ENCODE measurements at places on chromosomes 1 and 21.

DNA sequence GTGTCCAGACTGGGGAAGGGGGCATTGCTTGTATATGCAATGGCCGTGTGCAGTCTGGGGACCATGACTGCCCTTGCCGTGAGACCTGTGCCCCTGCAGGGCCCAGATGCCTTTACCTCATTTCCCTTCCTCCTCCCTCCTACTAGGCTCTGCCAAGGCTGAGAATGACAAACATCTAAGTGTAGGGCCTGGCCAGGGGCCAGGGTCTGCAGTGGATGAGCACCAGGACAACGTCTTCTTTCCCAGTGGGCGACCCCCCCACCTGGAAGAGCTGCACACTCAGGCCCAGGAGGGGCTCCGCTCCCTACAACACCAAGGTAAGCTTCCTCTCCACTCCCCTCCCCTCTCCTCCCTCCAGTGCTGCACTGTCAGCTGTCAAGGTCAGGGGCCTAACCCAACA is 49.5 kb downstream of the YARS1 start:
- no peak for DNase-seq

DNA sequence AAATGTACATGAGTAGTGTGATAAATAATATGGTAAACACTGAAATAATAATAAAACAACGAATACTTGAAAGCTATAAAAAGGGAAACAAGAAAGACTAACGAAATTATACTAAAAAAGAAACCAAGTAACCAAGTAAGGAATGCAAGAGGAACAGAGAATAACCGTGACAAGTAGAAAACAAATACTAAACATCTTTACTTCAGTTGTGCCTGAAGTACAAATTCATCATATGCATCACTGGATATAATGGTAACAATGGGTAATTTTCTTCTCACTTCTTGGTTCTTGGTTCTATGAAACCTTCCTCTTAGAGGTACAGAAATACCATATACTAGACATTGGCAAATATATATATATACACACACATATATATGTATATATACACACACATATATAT is 1093.6 kb upstream of the B3GALT2 start:
- DNase-seq, result no peak

DNA sequence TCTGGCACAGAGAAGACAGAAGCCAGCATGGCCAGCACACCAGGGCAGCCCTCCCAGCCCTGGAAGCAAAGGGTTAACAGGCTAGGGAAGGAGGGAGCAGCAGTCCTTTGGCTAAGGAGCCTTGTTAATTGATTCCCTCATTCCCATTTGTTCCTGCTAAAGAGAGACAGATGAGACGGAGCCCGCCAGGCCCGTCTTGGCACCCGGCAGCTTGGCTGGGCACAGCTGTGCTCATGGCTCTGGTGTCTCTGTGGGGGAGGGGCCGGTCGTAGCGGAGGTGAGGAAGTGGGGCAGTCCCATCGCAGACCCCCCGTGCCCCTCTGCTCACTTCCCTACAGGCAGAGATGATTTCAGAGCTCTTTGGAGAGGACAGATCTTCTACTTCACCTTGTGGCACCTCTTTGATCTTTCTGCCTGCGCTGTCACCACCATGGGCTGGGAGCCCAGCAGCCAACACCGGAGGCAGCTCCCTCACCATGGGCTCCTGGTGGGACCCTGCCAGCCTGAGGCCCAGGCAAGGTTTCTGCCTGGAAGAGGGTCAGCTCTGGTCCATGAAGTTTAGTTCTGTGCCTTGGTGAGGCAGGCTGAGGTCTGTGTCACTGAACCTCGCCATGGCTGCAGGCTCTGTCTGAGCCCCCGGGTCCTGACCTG is 38.0 kb downstream of the FOXO6 start:
- DNase-seq, result no peak

GRCh38 chr1:230104395-230105244 is 37.6 kb downstream of the GALNT2 start:
- DNase-seq, result peak; percentile 90

GRCh38 chr1:152585586-152585985 is 5.3 kb upstream of the LCE3D start:
- no peak for DNase-seq

GRCh38 chr1:228548788-228549187 is 61.6 kb downstream of the RNF187 start:
- no peak for DNase-seq

DNA sequence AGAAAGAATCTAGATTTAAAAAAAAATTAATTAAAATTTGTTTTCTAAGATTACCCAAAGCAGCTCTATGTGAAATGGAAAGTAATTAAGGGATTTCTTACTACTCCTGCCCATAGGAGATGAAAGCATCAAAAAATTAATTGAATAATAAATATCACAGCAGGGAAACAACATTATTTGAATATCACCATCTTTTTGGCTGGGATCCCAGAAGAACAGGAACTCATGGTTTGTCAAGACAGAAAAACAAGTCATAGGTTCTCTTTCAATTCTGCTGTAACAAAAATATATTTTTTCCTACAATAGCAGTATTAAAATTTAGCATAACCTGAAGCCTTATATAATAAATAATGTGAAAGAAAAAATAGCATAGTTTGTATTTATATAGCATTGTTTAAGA is 1713.4 kb downstream of the NCAM2 start:
- no peak for DNase-seq

DNA sequence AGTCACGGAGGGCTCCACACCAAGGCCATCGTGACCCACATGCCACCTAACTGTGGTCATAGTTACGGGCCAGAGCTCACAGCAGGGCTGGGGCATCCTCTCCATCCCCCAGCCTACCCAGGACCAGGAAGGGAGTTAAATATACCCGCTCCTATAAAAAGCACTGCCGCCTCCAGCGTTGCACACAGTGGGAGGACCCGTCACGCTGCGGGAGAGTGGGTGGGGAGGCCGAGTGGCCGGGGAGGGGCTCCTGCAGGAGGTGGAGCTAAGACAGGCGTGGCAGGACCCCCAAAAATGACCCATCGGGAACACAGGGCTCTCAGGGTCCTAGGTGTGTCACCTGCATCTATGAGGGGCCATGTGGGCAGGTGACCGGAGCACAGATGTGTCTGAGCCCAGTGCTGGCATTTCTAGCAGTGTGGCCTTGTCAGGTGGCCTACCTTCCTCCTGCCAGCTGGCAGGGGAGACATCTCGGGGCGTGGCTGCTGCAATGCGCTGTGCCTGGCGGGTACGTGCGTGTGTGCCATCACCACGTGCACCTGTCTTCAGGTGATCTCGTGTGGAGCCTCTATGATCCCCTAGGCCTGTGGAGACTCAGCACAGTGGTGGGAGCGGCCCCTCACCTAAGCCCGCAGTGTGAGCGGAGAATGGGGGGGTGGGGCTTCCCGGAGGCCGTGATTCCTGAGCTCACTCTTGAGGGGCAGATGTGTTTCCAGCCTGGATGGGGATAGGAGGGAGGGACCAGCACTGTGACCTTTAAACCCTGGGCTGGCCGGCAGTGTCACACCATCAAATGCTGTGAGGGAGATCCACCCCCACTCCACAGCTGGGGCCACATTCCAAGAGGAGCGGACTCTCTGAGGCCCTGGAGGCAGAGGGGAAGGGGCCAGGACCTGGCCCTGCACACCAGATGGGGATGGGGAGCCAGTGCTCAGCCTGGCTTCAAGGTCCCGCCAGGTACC is 17.7 kb downstream of the AGRN start:
- DNase-seq, result no peak

GRCh38 chr21:21101911-21102310 is 103.7 kb downstream of the NCAM2 start:
- peak; percentile 48 for DNase-seq

DNA sequence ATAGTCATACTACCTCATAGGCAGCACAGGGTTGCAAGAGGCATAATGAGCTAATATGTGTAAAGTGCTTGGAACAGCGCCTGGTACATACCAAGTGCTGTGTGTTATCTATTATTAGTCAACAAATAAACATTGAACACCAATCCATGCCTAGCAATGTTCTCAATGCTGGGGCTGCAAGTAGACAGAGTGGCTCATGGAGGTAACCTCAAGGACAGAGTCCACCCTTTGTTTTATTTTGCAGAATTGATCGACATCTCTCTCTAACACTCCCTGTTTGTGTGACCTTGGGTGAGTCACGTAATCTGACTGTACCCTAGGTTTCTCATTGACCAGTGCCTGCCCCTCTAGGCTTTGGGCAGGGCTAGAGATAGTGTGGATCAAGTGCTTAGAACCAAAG is 164.0 kb upstream of the KLHDC7A start:
- no peak for DNase-seq

DNA sequence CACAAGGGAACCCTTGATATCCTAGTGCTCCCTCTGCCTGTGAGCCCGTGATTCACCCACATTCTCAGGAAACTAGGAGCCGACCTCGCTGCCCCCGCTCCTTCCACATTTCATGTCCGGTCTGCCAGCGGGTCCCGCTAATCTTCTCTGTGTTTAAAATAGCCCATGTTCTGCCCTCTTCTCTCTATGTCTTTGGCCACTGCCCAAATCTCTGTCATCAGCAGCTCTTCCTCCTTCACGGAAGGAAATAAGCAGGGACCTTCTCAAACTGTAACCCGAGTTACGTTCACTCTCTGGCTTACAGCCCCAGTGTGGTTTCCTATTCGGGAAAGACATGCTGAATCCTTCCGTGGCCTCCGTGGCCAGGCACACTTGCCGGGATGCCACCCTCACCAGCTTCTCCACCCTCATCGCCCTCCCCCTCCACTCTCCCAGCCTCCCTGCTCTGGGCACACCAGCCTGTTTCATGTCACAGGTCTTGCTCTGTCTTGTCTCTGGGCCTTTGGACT is 21.1 kb upstream of the UBXN10 start:
- no peak for DNase-seq

DNA sequence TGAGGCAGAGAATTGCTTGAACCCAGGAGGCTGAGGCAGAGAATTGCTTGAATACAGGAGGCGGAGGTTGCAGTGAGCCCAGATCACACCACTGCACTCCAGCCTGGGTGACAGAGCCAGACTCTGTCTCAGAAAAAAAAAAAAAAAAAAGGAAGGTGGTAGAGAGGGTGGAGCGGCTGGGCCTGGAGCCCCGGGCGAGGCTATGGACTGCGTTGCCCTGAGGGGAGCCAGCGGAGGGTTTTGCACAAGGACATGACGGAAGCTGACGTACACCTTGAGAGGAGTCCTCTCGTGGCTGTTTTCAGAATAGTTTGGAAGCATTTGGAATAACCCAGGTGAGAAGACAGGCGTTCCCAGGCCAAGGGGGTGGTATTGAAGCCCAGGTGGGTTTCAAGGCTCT is 6.9 kb upstream of the FBLIM1 start:
- no peak for DNase-seq

- DNase-seq, result no peak
These were observed 546 bp upstream of the ZNF695 start for GRCh38 chr1:247008406-247008799.

DNA sequence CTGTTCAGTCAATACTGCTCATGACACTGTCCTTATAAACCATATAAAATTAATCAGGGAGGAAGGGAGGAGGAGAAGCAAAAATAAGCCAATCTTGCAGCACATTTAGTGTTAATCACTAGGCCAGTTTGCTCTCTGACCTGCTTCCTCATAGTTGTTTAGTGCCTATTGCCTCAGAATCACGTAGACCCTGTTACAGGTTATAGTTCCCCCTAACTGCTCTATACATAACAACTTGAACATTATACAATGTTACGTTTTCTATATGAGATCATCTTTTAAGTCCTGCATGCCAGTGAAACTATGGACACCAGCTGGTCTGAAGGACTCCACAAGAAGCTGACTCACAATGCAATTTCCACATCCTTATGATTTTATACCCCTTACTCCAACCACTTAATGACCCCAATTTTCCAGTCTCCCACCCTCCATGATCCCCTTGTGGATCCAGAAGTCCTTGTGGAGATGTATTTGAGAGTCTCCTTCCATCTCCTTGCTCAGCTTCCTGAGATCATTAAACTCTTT is 34.9 kb upstream of the TACSTD2 start:
- DNase-seq, result peak; percentile 37

GRCh38 chr1:108811611-108812010 is 45.3 kb downstream of the AKNAD1 start:
- no peak for DNase-seq

DNA sequence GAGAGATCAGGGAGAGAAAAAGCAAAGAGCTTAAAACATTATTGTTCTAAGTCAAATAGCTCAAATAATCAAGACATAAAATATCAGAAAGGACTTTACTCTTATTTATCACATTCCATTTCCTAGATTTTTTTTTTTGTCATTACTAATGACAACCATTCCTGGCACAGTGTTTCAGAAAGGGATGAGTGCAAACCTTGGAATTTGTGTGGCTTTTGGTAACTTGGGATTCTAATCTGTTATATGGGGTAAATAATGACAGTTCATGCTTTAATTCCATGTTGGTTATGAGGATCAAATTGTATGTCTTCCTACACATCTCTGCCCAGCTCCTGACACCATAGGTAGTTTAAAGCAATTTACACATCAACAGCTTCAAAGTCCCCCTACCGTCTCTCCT is 358.4 kb upstream of the ADGRL4 start:
- no peak for DNase-seq

DNA sequence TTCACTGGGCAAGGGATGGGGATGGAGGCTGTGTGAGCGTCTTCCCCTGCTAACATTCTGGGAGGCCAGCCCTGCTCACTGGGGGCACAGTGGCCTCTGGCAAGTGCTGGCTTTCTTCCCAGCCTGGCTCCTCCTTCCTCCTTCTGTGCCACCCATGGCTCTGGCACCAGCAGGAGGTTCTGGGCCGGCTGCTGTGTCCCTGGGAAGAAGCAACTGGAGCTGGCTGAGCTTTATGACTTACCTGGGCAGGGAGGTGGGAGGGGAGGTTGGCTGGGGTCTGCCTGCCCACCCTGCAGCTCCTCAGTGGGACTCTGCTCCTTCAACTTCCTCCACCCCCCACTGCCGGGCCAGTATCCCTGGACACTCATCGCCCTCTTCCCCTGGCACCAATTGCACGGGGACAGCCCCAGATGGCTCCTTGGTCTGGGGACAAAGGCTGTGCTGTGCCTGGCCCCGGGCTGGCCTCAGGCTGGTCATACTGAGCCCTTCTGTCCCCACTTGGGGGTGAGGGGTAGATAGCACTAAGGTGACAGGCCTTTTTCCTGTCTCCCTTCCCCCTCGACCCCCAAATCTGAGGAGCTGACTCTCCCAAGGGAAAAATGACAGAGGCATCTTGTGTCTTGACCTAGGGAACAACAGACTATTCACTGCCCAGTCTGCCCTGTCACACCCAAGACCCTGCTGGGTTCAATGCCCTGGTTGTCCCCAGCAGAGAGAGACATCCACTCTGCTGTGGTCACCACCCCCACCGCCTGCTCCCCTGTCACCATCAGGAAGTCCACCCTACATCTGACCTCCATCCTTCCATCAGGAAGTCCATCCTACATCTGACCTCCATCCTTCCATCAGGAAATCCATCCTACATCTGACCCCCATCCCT is 14.4 kb downstream of the CDK18 start:
- DNase-seq, result no peak
